ENCODE measurements at places on chromosomes 11 and 22.

- no peak for DNase-seq
Observed at GRCh38 chr11:76845069-76845468, 15.6 kb upstream of the ACER3 start.

- DNase-seq = no peak
Observed at GRCh38 chr11:10722307-10722706, 28.7 kb upstream of the CTR9 start.

DNA sequence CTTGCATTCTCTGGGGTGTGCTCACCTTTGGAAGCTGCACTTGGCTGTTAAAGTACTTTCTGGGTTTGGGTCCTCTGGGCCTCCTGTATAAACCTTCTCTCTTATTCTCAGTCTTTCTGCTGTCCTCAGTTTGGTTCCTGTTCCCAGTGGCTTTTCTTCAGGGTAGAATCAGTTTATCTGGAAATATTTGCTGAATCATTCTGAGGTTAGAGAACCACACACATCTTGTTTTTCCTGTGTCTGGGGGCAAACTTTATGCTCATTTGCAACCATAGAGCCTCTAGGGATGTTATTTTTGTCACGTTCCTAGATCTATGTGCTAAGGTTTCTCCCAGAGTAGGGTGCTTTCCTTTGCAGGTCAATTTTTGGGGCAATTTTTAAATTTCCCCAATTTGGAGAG, 224.3 kb upstream of the C11orf87 start:
- DNase-seq = no peak

- no peak for DNase-seq
Observed at GRCh38 chr22:26702906-26703830, 45.8 kb downstream of the MIAT start.

DNA sequence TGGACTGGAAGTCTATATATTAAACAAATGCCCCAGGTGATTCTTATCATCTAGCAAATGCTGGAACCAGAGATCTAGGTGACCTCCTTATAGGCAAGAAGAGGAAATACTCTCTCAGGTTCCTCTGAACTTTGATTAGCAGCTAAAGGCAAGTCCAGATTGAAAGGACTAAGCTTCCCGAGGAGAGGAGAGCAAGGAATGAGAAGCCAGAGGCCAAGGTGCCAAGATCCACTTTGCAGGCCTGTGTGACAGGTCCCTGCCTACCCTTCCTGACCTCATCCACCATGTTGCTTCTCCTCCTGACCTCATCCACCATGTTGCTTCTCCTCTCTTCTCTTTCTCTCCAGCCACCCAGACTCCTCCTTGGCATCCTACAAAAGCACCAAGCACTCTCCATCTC, 173.2 kb downstream of the LARGE1 start:
- no peak for DNase-seq

- no peak for DNase-seq
Observed at GRCh38 chr22:37313376-37314314, 31.3 kb downstream of the CYTH4 start.

DNA sequence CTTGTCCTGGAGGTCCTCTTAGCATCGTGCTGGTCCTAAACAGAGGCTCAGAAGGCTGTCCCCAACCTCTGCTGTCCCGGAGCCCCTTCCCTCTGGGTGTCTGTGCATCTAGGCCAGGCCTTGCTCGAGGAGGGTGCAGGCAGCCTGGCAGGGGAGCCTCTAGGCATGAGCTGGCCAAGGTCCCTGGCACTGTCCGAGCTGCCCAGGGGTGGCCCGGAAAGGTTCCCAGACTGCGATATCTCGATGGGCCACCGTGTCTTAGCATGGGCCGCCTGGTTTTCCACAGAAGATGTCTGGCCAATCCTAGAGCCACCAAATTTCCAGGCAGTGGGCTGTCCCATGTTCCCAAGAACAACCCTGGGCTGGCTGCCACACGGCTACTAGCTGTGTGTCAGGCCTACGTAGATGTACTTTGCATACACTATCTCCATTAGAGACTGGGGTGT, 24.6 kb upstream of the SMIM38 start:
- DNase-seq = no peak

DNA sequence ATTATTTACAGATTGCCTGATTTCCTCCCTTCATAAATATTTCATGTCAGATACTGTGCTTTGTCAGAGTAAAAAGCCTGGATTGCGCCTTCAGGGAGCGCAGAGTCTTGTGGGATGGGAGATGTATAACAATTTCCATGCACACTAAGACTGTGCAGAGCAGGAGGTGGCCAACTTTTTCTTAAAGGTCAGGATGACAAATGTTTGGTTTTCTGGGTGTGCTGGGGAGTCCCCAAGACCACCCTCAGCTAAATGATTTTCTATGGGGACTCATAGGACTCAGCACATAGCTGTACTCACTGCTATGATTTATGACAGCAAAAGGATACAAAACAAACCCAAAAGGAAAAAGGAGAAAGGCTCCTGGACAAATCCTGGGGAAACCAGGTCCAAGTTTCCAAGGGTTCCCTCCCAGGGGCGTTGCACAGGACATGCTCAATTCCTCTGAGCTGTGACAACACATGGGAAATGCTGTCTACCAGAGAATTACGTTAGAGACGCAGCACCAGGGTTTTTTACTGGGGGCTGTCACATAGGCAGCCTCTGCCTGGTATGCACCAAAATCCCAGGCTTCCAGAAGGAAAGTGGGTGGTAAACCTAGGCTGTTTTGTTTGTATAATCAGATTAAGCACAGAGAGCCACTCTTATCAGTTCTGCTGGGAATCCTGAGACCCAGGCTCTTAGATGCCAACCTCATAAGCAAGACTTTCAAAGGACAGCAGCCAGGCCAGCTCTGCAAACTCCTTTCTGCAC, 59.1 kb downstream of the CSNK2A3 start:
- DNase-seq = no peak

DNA sequence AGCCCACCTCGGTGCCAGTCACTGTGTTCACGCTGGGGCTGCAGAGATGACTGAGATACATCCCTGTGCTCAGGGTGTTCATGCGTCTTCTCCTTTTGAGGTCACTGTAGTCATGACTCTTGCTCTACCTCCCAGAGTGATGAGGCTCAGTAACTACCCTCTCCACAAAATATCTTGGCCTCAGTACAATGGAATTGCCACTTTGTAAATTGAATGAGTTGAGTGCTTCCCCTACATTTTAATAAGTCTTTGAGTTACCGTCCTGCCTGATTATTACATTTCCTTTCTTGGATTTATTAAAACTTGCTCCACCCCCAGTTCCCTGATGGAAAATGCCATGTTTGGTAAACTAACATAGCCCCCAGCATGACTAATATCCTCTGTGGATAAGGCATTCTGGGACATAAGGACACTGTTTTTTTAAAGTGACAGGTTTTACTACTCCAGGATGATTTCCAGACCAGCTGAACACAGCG, 15.9 kb downstream of the PRSS23 start:
- no peak for DNase-seq

- no peak for DNase-seq
Observed at GRCh38 chr22:35547987-35548721, 7.5 kb downstream of the RASD2 start.

GRCh38 chr22:39098576-39098975, 1.5 kb downstream of the APOBEC3H start:
- no peak for DNase-seq

- peak; percentile 27 for DNase-seq
Observed at GRCh38 chr11:122754553-122755322, 83.6 kb upstream of the CRTAM start.

DNA sequence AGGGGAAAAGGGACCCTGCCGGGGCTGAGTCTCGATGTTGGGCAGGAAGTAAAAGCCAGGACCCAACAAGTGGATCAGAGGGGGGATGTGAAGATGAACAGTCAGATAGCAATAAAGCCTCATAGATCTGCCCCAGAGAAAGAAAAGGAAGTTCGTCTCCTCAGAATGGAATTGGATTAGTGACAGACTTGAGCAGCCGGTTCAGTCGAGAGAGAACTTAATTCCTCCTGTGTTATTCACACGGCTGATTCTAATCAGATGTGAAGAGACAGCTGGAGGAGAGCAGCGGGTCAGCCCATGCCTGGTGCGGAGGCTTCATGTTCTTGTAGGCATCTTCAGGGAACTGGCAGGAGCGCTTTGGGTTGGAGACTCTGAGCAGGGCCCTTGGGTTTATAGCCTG, 29.3 kb upstream of the CABP7 start:
- no peak for DNase-seq

- no peak for DNase-seq
Observed at GRCh38 chr11:119545978-119546915, 123.3 kb upstream of the THY1 start.

GRCh38 chr11:61659413-61660196, 20.6 kb upstream of the DAGLA start:
- DNase-seq = no peak

DNA sequence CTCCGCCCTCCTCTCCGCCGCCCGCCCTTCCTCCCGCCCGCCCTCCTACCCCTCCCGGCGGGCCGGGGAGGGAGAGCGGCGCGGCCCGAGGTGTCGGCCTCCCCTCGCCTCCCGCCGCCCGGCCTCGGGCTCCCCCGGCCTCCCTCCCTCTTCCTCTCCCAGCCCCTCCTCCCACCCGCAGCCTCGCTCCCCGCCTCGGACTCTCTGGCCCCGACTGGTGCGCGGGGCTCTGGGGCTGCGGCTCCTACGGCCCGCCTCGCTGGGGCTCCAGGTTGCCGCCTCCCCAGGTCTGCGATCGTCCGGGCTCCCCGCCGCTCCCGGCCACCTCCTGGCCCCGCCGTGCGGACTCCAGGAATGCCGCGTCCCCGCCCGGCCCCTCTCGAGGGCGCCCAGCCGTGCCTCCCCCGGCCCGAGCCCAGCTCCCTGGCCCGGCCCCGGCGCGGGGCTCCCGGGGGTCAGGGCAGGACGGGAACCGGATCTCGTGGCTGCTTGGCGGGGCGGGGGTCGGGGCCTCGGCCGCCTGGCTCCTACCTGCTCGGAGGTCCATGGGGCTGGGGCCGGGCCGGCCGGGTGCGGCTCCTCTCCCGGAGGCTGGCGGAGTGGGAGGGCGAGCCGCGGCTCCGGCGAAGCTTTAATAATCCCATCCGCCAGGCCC, at the start of gene CLCF1:
Gene CLCF1 (minus strand): TSS at position 606 of the 655 bp plus-strand sequence. CDS start 59 bp downstream, at position 547.
- peak; percentile 72 for DNase-seq

- no peak for DNase-seq
Observed at GRCh38 chr22:49547751-49548239, 279.9 kb downstream of the BRD1 start.

GRCh38 chr22:44164031-44164430, 16.7 kb upstream of the PARVG start:
- no peak for DNase-seq

GRCh38 chr22:39629851-39630250, 59.3 kb downstream of the CACNA1I start:
- no peak for DNase-seq

GRCh38 chr11:22347857-22348487, 9.8 kb downstream of the SLC17A6 start:
- DNase-seq = no peak

Data from endothelial cell (in vitro differentiated cells).